Stimulated activated CD8-positive, alpha-beta memory T cell treated with anti-CD3 and anti-CD28 coated beads, Interleukin-2, amount 100 ng/mL, for 48 hours (primary cell): ENCODE measurements at places on chromosomes 5 and 9.

DNA sequence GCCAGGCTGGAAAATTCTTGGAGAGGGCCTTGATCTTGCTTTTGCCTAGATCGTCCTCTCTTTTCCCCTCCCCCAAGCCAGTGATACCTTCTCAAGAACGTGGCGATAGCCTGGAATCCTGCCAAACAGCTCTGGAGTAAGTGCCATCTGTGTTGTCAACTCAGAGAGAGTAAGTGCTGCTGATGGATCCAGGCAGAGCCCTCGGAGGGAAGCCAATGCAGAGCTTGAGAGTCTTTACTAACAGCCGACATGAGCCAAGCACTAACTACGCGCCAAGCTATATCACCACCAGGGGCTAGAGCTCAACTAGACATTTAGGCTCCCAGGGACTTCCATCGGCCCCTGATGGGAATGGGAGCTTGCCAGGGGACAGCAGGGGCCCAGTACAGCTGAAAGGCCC lies 17.6 kb downstream of the RAPGEF1 start:
- no peak for DNase-seq

- DNase-seq: no peak
These were observed 7.6 kb upstream of the PRRC2B start for GRCh38 chr9:131386281-131386680.

- DNase-seq: no peak
These were observed 79.7 kb upstream of the ICE1 start for GRCh38 chr5:5342784-5343183.

- DNase-seq: no peak
These were observed 273.2 kb upstream of the PANK3 start for GRCh38 chr5:168852329-168852728.

DNA sequence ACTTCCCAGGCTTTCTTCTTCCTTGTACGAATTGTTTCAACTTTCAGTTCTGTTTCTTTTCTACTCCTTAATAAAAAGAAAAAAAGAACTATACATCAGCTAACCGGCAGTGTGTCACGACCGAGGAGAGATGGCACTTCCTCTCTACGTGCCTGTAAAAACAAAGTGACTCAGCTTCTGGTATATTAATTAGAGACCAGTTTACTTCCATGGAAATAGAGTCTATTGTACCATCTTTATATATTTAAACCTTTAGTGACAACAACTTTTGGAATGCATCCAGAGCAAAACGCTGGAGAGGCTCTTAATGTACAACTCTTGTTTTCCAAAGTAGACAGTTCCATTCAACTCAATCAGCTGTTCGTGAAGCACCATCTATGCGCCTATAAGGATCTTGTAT lies 94.5 kb upstream of the LIFR start:
- no peak for DNase-seq

DNA sequence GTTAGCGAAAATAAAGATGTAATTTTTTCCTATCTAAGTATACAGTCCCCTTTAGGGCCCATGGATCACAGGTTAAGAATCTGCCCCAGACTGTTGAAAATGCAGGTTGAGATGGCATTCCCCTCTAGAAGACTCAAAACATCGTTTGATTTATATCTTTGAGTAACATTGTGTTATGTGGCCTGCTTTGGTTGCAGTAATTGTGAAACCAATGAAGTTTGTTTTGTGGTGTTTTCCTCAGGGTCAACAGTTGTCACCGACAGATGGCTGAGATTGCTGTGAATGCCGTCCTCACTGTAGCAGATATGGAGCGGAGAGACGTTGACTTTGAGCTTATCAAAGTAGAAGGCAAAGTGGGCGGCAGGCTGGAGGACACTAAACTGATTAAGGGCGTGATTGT lies 7.8 kb downstream of the CCT5 start:
- DNase-seq: no peak
